ENCODE measurements at places on chromosomes 13 and 19.

DNA sequence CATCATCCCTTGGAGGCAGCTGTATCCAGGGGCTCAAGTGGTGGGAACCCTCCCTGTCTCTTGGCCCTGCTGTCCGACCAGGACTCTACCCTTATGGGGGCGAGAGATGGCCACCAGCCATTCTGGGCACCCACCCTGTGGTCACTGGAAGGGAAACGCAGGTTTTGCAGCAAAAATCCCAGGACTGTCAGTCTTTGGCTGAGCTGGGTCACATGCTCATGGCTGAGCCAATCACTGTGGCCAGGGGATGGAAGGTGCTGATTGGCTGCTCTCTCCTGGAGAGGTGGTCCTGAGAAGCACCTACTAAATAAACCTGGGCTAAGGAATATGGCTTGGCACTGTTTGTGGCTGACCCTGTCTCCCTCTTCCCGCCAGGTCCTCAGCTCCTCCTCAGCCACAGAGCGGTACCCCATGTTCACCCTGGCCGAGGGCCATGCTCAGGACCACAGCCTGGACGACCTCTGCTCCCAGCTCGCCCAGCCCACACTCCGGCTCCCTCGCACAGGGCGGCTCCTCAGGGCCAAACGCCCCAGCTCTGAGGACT lies 8.9 kb downstream of the ATG4D start:
- DNase-seq: no peak

- DNase-seq: no peak
These were observed 1921.2 kb upstream of the PRR20A start for GRCh38 chr13:55219538-55219937.

DNA sequence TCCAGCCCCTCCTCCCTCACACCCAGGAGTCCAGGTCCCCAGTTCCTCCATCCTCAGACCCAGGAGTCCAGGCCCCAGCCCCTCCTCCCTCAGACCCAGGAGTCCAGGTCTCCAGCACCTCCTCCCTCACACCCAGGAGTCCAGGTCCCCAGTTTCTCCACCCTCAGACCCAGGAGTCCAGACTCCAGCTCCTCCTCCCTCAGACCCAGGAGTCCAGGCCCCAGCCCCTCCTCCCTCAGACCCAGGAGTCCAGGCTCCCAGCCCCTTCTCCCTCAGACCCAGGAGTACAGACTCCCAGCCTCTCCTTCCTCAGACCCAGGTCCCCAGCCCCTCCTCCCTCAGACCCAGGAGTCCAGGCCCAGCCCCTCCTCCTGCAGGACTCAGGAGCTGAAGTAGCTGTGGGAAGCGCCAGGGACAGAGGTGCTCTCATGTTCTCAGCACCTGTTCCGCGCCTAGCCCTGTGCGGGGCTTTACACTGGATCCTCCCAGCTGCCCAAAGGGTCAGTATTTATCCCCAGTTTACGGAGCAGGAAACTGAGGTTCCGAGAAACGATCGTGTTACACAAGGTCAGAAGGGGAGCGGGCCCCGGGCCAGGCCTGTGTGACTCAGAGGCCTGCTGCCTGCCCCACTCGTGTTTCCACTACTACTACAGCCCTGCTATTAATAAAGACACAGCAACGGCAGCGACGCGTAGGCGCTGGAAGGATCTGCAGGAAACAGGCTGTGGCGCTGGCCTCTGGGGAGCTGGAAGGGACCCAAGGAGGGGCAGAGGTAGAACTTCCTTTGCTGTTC lies 1.7 kb upstream of the SBK3 start:
- no peak for DNase-seq

GRCh38 chr13:28820099-28821051 lies at the start of gene MTUS2:
MTUS2 (plus strand) TSS chr13:28820339.
- DNase-seq: no peak

DNA sequence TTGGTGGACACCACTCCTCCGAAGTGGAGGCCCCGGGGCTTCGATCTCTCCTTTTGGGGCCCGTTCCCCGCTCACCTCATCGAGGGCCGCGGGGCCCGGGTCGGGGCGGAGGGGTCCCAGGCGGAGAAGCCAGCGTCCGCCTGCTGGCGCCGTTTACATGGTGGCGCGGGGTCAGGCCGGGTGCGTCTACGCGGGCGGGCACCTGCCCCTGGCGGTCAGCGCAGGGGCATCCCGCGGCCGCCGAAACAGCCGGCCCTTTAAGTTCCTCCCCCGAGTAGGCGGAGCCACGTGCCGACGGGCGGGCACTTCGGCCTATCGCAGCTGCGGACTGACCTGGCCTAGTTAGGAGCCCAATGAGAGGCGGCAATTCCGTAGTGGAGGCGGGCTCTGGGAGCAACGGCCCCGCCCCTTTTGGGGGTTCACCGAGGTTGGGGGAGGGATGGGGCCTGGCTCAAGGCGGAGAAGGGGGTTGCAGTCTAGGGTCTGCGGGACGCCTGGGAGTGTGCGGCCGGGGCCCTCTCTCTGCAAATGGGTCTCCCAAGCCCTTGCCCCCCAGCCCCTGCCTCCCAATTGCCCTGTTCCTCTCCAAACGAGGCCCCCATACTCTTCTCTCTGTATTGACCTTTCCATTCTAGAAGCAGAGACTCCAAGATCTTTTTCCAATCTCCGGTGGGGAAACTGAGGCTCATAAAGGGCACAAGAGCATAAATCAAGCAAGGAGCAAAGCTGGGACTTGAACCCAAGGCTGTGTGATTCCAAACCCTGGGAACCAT lies at the start of gene ABHD8:
ABHD8 (minus strand) TSS at position 259 of the 773 bp plus-strand sequence. CDS start 1,809 bp downstream, outside the sequence.
- DNase-seq: peak; percentile 88

DNA sequence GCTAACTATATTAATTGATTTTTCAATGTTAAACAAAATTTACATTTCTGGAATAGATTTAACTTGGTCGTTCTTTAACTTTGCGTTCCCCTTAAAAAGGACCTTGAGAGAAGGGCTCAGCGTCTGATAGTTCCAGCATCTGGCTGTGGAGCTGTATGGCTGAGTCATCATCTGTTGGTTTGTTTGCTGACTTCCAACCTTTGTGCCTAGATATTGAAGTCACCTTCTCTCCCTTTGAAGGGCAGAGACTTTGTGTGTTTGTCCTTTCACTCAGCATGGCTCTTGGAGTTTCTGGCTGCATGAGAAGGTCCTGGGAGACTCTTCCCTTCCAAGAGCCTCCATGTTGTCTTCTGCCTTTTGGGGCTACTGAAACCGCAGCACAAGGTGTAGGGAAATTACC lies 16.6 kb upstream of the IRS2 start:
- no peak for DNase-seq

- no peak for DNase-seq
These were observed 3.9 kb upstream of the SIX5 start for GRCh38 chr19:45772912-45773311.

- DNase-seq: no peak
These were observed 185.3 kb upstream of the MIR17HG start for GRCh38 chr13:91162180-91162579.

GRCh38 chr19:11451871-11452619 lies 16.6 kb downstream of the PRKCSH start:
- DNase-seq: no peak

DNA sequence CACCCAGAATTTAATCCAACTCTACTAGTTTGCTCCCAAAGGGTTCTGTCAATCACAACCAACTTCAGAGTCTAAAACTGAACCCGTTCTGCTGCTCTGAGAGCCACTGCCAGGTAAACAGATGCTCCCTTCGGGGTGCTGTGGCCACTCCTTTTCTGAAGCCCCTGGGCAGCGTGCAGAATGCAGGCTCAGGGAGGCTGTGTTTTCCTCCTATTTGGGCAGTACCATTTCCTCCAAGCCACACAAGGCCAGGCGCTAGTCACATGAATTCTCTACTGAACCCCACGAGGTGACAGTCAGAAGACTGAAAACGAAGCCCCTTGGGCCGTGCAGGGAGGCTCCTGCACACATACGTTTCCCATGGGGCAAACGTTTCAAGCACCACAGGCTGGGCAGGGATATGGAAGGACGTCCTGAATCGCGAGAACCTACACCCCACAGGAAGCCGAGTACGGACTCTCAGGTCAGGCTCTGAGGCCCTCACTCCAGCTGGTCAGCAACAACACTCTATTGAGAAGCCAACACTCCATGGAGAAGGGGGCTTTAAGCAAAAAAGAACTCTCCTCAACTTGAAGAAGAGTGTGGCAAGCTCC lies 71.8 kb downstream of the CCDC70 start:
- no peak for DNase-seq

GRCh38 chr13:91101381-91101780 lies 246.1 kb upstream of the MIR17HG start:
- no peak for DNase-seq

DNA sequence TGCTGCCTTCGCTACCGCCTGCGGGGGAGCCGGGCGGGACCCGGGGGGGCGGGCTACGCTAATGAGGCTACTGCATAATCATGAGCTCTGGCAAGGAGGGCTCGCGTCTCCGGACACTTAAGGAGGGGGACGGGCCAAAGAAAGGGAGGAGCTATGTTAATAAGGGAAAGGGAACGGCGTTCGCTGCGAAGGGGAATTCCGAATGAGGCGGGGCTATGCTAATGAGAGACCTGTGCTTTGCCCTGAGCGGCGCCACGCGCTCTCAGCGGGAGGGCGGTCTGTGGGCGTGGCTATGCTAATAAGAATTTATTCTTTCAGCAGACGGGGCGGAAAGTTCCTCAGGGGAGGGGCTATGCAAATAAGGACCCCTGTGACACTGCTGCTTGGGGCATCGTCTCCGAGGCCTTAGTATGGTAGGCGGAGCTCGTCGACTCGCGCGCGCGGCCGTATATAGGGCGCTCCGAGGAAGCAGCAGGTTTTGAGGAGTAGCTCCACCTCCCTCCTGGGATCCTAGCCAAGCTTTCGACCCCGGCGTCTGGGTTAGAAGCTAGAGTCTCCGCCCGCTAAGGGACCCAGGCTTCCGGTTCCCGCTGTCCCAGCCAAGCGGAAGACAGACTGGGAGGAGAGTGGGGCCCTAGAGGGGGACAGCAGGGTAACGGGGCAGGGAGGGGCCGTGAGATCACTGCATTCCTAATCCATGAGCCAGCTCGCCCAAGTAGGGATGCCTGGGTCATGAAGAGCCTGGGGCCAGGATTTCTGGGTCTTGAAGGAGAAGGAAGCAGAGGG lies at the start of gene RRAS:
RRAS (minus strand) TSS at position 31 of the 786 bp plus-strand sequence. CDS start 45 bp downstream, outside the sequence.
- DNase-seq: peak; percentile 100

DNA sequence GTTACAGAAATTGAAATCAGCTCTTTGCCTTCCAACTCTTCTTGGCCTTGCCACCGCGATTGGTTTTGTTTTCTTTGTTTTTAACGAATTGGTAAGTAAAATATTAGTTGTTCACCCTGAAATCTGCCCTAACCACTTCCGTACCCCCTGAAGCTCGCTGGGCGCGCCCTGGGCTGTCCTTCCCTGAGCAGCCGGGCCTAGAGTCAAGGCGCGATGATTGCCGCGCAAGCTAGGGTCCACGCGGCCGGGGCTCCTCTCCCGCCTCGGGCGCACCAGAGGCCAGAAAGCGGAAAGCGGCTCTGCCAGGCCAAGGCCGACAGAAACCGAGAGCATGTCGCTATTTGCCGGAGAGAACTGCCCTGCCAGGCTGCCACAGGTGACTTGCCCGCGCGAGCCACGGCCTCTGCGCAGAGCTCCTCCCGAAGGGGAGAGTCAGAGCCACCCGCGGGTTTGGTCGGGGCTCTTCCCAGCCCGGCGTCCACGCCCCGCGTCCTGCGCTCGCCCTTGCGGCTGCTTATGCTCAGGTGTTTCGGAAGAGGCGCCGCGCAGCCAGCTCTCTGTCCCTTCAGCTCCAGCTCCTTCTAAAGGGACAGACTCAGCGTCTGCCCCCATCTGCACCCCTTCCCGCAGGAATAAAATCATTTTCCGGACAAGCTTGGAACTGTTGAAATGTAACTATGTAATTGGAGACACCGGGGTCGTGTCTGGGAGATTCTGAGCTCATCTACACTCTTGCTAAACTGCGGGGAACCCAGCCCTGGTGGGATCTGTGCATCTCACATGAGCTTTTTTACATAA lies 6.6 kb upstream of the CDX2 start:
- no peak for DNase-seq

DNA sequence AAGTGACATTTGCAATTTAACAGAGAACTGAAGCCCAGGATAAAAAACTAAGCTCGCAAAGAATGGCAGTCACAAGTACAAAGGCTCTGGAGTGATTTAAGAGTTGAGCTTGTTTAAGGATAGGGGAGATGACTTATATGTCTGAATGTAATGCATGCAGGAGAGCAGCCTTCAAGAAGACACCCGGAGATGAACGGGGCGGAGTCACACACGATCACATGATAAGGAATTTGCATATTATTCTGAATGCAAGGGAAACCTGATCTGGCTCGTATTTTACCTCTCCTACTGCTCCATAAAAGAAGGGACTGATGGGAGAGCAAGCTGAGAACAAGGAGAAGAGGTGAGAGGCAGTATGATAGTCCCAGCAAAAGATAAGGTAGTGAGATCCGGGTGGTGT lies 12.9 kb downstream of the TBC1D4 start:
- DNase-seq: no peak

GRCh38 chr19:19659646-19660245 lies 3.7 kb downstream of the ATP13A1 start:
- DNase-seq: no peak

- no peak for DNase-seq
These were observed 5.3 kb upstream of the RNF6 start for GRCh38 chr13:26227166-26227971.

- DNase-seq: no peak
These were observed 7.6 kb upstream of the EGLN2 start for GRCh38 chr19:40791349-40791748.

GRCh38 chr13:34247596-34247995 lies 429.6 kb downstream of the RFC3 start:
- no peak for DNase-seq

DNA sequence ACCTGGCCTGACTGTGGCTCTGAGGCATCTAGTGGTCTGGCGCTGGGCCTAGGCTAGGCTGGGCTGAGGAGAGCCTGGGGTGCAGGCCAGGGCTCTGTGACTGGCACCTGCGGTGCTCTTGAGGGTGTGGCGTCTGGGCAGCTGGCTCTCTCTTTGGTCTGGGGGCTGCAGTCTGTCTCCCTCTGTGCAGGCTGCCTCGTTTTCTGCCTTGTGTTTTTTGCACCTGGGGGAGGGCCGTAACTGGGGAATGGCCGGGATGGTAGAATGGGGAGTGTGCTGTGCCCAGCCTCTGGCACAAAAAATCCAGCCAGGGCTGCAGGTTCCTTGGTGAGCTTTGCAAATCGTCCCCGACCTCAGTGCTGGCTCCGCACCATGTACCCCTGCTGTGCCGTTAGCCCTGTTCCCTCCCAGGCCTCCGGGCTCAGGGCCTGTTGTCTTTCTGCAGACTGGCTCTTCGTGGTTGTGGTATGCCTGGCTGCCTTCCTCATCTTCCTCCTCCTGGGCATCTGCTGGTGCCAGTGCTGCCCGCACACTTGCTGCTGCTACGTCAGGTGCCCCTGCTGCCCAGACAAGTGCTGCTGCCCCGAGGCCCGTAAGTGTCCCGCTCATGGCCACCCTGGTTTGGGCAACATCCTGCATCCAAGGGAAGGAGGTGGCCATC lies 6.5 kb upstream of the USF2 start:
- DNase-seq: no peak

Data from CD8-positive, alpha-beta memory T cell (primary cell).